Stimulated activated CD4-positive, alpha-beta T cell treated with anti-CD3 and anti-CD28 coated beads, Interleukin-4, amount 100 ng/mL, for 1 hour (primary cell): ENCODE measurements at places on chromosomes 6 and 20.

GRCh38 chr6:166716910-166717617 is 90.0 kb upstream of the RPS6KA2 start:
- no peak for DNase-seq

DNA sequence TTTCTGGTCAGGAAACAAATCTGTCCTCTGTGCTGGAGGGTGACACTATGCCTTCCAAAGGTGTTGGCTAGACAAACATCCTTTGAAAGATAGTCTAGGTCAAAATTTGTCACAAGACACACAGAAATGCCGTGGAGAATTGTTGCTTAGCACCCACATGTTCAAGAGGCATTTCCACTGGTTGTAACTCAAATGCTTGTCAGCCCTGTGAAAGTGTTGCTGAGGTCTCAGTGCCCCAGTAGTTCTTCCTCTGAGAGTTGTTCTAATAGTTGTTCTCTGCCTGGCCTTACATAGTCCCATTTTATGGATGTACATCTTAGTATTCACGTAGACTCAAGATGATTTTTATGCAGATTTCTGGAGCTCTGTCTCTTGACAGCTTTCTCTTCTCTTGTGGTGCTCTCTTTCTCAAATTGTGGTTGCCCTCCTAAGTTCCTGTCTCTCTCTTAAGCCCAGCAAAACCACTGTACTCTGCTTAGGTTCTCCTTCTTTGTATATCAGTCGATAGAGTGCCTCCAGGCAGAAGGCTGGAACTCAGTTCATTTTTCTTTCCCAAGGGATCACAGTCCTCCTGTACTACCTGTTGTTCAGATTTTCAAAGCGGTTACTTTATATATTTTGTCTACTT is 39.5 kb upstream of the REV3L start:
- no peak for DNase-seq

DNA sequence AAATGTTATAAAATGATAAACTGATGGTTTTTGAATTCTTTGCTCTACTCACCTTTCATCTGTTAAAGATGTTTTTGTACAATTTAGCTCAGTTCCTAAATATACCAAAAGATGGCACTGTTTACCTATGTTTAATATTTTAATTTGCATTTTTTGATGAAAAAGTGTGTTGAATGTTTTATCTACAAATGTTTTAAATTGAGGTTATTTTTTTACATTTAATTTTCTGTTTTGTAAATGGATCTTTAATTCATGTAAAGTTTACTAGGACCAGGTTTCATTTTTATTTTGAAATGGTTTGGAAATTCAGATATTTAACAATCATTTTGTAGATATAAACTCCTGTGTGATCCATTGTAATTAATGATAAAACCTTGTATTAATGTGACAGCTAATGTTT is 30.0 kb downstream of the CDKAL1 start:
- DNase-seq: no peak

- peak; percentile 11 for DNase-seq
These were observed 23.4 kb downstream of the MGME1 start for GRCh38 chr20:17992224-17992637.

- DNase-seq: no peak
These were observed 48.5 kb upstream of the CCDC167 start for GRCh38 chr6:37548067-37548674.

GRCh38 chr6:39218868-39219567 is 10.3 kb downstream of the KCNK5 start:
- no peak for DNase-seq

DNA sequence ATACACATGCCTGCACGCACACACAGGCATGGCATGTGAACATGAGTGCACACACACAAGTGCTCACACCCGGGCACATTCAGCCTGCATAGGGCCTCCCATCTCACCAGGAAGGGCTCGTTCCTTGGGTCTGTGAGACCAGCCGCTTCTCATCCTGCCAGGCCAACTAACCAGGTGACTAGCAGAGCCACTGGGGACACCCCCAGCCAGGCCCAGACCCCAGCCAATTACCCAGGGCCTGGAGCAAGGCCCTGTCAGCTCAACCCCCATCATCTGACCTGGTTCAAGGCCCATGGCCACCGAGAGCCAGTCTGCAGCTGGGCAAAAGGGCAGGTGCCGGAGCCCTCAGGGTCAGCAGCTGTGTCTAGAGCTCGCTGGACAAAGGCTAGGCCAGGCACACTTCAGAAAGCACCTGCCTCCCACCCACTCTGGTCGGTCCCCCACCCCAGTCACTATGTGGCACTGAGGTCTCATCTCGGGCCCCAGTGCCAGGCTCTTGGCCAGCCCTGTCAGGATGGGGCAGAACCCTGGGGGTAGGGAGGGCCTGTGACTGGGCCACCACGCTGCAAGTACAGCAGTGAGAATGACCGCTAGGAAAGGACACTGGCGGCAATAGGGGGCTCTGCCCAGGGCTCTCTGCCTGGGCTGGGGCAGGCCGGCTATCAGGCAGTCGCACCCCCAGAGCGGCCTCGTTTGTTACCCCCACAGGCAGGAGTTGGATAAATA is 26.8 kb upstream of the MRGBP start:
- DNase-seq: no peak

DNA sequence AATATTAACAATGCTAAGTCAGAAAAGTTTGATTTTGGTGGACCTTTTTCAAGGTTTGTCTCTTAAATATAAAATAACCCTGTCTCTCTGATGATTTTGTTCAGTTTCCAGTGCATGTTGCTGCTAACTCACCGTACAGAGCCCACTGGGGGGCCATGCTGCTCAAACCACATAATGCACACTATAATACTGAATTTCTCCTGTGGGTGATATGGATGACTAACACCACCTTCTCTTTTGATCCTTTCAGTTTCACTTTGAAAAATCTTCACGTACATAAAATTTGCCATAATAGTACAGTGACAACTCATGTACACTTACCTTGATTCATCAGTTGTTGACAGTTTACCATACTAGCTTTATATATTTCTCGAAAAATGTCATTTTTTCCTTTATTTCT is 506.6 kb upstream of the MAN1A1 start:
- peak; percentile 14 for DNase-seq

- no peak for DNase-seq
These were observed 84.0 kb downstream of the MTHFD1L start for GRCh38 chr6:150949526-150949925.

DNA sequence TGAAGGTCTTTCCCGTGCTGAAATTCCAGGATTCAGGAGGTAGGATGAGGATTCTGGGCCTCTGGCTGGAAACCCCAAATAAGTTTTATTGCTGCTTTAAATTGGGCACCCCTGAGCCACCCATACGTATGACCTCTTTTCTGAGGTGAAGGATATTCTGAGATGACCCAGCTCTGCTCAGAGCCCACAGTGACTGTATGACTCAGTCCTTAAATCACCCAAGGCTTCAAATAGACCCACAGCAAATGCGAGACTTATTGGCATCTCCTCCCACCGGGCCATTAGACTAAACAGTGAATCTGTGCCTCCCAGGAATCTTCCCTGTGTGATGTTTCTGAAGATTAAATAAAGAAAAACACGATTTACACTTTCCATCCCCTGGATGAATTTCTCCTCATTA is 9.5 kb downstream of the SIRPG start:
- no peak for DNase-seq

DNA sequence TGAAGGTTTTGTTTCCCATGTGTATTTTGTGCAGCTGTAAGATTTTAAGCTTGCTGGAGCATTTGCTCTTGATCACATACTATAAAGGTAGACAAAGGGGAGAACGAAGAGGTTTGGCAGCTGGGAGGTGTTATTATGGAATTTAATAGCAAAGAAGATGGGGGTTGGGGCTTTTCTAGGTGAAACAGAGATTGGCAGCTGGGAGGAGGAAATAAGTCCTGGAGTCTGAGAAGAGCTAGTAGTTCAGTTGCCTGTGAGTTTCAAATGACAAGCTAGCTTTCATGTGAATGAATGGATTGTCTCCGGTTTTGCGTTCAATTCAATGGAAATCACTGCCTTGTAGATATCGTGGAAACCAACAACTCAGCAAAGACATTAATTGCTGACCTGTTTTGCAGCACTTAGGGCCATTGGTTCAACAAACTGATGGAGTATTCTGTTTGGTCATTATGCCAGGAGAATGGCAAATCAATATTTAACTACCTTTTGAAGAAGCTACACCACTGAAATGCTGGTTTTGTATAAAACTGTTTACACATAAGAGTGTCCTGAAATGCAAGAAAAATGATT is 38.1 kb upstream of the FLRT3 start:
- DNase-seq: no peak

- no peak for DNase-seq
These were observed 745 bp upstream of the AGPAT1 start for GRCh38 chr6:32176476-32177182.

- no peak for DNase-seq
These were observed 304.6 kb downstream of the CDH4 start for GRCh38 chr20:61556673-61557072.

DNA sequence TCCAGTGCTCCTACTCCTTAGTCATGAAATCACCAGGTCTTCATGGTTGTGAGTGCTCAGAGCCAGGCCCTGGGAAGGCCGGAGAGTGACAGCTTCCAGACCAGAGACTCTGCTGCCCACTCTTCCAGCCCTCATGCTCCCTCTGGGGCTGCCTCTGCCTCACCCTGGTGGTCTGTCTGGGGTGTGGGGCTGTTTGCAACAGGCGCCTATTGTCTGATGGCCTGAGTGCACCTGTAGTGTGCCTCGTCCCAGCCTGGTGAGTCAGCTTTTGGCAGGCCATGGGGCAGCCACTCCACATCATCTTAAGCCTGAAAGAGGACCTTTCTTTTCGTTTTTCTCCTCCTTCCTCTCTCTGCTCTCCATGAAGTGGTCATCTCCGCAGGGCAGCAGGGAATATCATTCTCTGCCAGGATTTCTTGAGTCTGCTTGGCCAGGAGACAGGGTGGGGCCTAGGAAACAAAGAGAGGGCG is 173.8 kb downstream of the VEGFA start:
- DNase-seq: no peak

DNA sequence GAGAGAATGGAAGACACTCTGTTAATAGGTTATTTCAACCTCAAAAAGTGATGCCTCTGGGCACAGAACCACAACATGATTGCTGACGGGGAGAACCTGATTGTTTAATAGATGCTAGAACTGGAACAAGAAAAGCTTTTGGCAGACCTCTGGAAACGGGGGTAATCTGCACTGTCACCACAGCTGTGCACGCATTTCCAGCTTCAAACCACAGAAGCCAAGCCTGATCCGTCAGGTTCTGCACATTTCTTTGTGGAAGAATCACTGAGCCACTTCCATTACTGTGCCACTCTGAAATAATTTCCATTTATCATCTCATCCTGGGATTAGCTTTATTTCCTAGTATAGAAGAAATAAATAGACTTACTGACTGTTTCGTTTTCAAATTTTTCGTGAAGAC is 309.3 kb downstream of the FARS2 start:
- DNase-seq: no peak

DNA sequence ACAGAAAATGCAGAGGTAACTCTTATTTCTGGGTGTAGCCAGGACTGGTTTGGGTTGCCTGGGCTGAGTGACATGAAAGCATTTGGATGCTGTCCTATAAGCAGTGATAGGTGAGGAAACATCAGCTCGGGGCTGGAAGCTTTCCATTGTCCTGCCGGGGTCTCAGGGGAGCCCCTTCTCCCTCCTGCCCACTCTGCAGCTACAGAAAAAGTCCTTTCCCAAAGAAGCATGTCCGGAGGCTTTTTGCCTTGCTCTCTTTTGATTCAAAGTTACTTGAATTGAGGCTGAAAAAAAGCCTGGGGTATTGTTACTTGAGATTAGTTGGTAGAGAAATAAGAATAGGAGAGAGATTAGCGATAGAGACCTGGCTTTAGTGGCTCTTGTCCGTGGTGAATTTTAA is 90.7 kb upstream of the ZNFX1 start:
- DNase-seq: no peak

DNA sequence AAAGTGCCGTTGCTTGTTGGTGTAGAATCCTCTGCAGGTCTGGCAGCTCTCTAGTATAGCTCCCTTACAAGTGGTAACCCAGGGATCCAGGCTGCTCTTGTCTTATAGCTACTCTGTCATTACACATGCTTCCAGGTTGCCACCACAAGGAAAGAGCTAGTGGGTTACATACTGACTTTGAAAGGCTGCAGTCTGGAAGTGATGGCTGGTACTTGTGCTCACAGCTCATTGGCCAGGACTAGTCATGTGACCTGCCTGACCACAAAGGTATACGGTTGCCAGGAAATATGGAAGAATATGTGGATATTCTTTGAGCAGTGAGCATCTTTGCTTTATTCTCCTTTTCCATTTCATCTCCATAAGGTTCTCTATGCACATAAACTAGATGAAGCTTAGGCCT is 46.0 kb downstream of the RREB1 start:
- no peak for DNase-seq

- DNase-seq: no peak
These were observed 115.2 kb upstream of the NXT1 start for GRCh38 chr20:23235173-23236027.

DNA sequence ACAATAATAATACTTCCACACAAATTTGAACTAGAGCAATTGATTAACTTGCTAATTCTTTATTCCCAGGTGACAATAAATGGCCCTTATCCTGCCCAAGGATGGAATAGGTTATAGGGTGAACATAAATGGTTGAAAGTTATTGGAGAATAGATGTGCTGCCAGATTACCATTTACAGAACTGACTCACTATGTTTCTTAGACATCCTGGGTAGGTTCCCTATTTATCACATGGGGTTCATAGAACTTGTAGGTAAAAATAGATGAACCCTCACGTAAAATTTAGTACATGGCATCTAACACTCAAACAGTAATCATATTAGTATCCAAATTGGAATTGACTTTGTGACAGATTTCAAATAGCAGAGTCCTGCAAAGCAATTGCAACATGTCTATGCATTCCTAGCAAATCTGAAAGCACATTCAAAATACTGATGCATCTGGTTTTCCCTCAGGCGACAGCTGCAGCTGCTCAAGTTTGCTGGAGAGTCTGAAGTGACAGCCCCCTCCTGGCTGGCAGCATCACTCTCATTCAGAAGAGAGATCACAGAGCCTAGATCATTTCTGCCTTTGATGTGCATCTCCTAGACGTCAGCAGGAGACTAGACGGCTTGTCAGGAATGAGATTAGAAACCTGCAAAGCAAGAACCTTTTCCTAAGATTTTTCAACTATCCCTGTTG is 80.2 kb upstream of the RNF217 start:
- no peak for DNase-seq

- peak; percentile 18 for DNase-seq
These were observed 109.1 kb downstream of the TSHZ2 start for GRCh38 chr20:53080969-53081871.

DNA sequence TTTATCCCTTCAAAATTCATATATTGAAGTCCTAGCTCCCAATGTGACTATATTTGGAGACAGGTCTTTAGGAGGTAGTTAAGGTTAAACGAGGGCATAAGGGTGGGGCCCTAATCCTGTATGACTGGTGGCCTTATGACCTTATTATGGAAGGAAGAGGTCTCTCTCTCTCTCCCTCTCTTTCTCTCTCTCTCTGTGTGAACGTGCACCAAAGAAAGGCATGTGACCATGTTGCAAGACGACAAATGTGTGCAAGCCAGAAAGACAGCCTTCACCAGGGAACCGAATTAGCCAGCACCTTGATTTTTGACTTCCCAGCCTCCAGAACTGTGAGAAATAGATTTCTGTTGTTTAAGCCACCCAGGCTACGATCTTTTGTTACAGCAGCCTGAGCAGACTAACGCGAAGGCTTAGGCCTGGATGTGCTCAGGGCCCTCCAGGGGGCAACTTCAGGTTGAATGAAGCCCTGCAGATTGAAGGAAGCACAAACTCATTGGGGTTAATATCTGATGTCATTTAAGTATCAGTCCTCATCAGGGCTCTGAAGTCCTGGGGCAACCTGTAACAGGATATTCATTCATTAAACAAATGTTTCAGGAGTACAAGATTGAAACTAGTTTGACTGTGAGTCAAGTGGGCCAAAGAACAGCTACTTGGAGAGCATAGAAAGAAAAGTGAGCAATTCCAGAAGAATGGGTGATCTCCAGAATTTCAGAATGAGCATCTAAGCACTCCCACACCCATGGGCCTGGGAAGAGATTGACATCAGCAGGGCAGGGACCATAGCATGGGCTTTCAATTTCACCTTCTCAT is 157.4 kb upstream of the TNFAIP3 start:
- no peak for DNase-seq
